ENCODE measurements at places on chromosomes 1 and 21. TPM values are rescaled to one million over a fixed set of nuclear protein-coding genes. Genes with fewer than 3 reads are reported as not detected.

Gene IFFO2
- 34.2 TPM for total RNA-seq

DNA sequence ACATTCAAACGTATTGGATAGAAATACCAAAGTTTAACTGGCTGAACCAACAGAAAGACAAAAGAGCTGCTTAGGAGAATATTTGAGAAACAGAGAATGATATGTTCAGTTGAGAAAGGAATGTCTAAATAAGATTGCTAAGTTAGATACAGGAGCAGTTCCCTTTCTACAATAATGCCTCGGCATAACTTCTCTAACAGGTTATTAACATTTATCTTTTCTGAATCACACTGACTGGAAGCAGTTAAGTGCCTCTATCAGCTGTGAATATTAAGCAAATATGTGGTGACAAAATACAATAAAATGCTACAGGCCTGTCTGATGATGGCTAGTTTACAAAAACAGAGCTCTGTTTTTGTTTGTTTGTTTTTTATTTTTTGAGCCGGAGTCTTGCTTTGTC is 121.9 kb downstream of the KCNK1 start:
- no peak for DNase-seq

Gene KIF17
- total RNA-seq, result 2.2 TPM

Gene HES4
- total RNA-seq, result 169 TPM

- DNase-seq, result no peak
Measured at GRCh38 chr1:2509589-2509988, 16.8 kb downstream of the PANK4 start.
